ENCODE measurements at places on chromosomes 4 and X. TPM values are rescaled to one million over a fixed set of nuclear protein-coding genes. Genes with fewer than 3 reads are reported as not detected.

The DMP1 gene
- not detected for total RNA-seq

The CFAP99 gene
- total RNA-seq = 0.20 TPM

The GLUD2 gene
- total RNA-seq = 0.62 TPM

The NUDT10 gene
- 22.7 TPM for total RNA-seq

The GK gene
- 8.2 TPM for total RNA-seq

The CSAG3 gene
- total RNA-seq = not detected

Measured in motor neuron (in vitro differentiated cells).